ENCODE measurements at places on chromosomes 11 and 22.

DNA sequence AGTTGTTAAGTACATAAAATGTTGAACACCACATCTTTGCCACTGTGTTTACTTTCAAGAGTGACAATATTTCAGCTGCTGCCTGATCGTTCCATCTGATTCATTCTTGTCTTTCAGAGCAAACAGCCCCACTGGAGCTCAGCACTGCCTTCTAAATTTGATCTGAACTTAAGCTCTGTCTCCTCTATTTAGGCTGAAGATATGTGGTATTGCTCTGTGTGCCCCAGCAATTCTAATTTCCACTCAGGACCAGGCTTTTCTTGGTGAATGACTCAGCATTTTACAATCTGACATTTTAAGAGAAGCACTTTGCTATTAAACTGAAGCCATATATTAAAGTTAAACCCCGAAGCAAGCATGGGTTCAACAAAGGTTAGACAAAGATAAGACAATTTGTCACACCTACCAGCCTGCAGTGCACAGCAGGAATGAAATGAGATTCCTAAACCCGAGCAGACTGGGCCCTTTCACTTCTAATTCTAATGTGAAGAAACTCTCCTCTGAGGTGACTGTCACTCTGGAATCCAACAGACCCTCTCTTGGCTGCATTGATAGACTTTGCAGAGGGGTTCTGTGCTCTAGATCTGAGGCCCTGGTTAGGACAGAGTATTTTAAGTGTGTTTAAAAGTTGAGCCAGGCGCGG lies 41.7 kb upstream of the PLET1 start:
- no peak for DNase-seq

DNA sequence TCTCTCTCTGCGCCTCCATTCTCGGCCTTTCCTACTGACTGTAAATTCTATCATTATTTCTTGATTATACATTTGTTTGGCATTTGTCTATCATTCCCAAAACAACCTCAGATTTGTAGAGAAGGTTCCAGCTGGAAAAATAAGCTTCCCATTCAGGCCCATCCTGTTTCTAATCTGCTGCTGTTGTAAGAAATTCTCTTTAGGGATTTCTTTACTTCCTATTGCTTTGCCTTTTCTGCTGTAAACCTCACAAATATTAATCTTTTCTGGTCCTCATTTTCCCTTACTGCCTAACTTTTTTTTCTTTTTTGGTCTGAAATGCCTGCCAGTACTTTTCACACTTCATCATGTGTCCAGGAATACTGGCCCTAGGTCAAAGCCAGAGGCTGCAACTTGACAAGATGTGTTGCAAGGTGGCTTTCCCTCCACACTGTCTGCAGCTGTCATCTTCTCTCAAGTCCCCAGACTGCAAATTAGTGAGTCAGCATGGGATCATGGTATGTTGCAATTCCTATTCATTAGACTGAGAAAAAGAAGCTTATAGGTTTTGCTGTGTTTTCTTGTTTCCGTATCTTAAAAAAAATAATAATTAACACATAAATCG lies 858.7 kb upstream of the CHORDC1 start:
- DNase-seq = no peak

- peak; percentile 68 for DNase-seq
Observed at GRCh38 chr22:38751422-38752346, 4.1 kb downstream of the SUN2 start.

DNA sequence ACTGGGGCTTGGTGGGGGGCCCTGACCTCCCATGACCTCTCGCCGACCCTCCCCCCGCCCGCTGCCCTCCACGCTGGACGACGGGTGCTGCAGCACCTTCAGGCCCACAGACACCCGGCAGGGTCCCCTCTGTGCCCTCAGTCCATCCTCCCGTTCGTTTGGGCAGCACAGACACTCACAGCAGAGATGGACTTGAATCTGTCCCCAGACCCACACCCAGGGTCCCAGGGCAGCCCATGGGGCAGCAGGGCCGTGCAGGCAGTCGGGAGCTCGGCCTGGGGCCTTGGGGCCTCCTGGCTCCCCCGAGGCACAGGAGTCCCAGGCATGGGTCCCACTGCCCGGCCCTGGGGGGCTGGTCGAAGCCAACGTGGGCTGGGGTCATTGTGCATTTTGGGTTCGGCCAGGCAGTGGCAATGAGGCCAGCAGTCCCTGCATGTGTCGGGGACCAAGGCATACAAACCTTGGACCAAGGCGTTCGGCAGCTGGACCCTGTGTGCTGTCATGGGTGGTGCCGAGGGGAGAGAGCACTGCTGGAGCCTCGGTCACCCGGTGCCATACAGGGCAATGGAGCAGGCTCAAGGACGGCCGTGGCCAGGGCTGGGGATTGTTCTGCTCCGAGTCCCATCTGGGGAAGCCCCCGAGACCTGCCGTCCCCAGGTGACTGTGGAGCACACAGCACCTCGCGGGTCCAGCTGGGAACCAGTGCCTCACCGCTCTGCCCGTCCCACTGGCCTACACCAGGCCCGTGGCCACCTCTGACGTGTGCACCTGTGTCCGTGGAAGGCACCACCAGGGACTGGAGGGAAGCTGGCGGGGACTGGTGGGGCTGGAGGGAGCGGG lies 19.3 kb upstream of the BRSK2 start:
- DNase-seq = no peak

- DNase-seq = no peak
Observed at GRCh38 chr11:47332791-47333525, 19.5 kb downstream of the MYBPC3 start.

DNA sequence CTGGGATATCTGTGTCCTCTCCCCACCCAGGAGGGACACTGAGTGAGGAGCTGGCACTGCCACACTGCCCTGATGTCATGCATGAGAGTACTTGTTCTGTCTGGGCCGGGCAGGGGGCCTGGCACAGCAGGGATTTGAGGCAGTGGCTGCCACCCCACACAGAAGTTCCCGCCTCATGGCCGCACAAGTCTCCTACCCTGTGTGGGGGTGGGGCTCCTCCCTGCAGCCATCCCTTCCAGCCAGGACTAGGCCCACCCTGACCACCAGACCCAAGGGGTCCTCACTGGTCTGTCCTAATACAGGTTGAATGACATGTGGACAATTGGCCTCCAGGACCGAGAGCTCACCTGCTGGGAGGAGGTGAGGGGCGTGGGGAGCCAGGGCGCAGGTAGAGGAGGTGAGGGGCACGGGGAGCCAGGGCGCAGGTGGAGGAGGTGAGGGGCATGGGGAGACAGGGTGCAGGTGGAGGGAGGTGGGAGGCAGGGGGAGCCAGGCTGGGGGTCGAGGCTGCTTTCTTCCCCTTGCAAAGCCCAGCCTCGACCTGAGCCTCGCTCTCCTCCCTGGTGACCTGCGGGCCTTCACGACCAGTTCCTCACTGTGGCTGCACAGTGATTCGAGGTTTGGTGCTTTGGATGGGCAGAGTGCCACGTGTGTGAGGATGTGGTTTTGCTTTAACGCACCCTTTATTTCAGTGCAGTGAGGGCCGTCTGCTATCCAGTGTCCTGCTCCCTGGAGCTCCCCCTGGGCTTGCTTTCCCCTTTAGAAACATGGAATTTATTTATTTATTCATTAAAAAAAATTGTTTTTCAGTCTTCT lies 7.4 kb downstream of the LZTR1 start:
- no peak for DNase-seq

GRCh38 chr22:20803696-20804324 lies 29.9 kb downstream of the SERPIND1 start:
- DNase-seq = peak; percentile 18

DNA sequence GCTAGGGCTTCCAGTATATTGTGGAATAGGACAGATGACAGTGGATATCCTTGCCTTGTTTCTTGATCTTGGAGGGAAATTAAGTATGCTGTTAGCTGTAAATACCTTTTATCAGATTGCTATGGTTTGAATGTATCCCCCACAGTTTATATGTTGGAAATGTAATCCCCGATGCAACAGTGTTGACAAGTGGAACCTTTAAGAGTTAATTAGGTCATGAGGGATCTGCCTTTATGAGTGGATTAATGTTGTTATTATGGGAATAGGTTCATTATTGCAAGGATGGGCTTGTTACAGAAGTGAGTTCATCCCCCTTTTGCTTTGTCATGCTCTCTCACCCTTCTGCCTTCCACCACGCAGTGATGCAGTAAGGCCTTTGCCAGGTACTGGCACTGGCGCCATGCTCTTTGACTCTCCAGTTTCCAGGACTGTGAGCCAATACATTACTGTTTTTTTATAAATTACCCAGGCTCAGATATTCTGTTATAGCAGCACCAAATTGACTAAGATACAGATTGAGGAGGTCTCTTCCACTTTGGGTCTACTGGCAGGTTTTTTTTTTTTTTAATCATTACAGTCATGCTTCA lies 16.4 kb downstream of the CABIN1 start:
- DNase-seq = no peak

DNA sequence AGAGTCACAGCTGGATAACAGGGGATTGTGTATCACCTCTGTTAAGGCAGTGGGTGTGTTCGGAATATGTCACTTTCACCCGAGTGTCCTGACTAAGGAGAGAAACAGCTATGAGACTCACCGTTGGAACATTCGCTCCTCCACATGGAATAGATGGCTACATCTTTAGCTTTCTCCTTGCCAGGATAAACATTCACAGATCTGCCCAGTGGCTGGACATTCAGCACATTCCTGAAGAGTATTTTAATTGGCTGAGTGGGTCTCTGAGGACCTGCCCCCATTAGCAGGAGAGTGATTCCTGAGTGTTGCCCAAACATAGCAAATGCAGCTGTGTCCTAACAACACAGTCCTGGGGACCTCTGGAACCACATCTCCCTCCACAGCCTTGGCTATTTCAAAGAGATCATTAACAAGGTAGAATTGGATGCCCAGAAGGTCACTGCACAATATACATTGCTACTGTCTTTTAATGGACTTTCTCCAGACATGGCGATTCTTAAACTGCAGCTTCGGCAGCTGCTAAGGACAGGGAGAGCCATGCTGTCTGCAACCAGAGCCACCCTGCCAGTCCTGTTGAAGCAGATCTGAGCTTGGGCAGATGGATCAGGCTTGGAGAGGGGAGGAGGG lies 435.0 kb upstream of the CADM1 start:
- no peak for DNase-seq

- no peak for DNase-seq
Observed at GRCh38 chr11:636511-637332, at the start of gene DRD4. Gene DRD4, plus strand, starts transcription at chr11:637269. Its CDS starts 36 bp downstream, at chr11:637305.

DNA sequence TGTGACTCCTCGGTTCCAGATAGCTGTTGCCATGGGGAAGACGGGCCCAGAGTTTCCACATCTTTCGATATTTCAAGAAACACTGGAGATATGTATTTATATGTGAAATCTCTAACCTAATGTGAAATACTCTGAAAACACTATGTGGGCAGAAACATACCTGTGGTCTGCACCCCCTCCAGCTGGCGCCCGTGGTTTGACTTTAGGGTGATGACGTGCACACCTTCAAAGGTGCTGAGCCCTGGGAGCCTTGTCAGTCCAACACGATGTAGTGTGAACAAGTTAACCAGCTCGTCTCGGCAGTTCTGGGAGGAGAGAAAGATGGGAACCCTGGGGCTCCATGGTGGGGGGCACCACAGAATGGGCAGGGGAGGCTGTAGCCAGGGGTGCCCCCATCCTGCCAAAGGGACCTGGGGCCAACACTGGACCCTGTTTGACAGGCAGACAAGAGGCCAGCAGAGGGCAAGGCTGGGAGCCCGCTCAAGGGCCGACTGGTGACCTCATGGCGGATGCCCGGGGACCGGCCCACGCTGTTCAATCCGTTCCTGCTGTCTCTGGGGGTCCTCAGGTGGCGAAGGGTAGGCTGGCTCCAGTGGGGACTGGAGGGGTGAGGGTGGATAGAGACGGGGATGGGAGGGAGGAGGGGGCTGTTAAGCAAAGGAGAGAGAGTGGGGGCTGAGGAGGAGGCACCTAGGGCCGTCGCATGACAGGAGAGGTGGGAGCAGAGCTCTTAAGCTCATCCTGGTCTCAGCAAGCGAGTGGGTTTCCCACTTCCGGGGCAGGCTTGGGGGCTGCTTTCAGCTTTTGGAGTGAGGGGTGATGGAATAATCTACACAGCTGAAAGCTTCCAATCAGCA lies 43.8 kb downstream of the TRIOBP start:
- peak; percentile 43 for DNase-seq

Measured in Jurkat, Clone E6-1 (cell line).